ENCODE measurements at places on chromosomes 5 and 9. TPM values are rescaled to one million over a fixed set of nuclear protein-coding genes. Genes with fewer than 3 reads are reported as not detected.

DNA sequence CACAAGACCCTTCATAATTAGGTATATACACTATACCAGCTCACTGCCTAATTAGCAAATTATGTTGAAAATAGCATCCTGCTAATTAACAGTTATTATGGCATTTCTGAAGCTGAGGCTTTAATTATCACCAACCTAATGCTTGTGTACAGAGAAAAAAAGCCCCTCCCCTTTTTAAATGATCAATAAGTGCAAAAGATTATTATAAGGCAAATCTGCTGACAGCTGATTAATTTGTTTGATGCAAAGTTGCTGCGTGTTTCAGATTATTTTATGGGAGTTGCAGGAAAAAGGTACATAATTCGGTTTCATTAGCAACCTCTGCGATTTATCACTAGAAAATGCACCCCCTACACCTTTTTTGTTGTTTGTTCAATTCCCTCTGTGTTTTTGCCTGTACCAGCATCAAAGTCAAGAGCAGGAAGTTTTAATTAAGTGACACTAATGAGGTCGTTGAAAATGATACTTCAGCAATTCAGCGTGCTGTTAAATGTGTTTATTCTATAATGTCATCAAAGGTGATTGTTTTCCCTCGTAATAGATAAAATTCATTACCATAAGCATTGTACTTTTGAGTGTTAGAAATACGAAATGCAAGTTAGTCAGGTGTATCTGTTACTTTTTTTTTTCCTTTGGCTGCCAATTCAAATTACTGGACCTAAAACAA is 170.0 kb downstream of the EBF1 start:
- no peaks in the 10 kb centered on the region for H3K4me1 ChIP-seq
- DNase-seq: no peak
- no peaks in the 10 kb centered on the region for H3K36me3 ChIP-seq
- no peaks in the 10 kb centered on the region for H3K27me3 ChIP-seq
- H3K4me3 ChIP-seq: no peak overlapping the region

DNA sequence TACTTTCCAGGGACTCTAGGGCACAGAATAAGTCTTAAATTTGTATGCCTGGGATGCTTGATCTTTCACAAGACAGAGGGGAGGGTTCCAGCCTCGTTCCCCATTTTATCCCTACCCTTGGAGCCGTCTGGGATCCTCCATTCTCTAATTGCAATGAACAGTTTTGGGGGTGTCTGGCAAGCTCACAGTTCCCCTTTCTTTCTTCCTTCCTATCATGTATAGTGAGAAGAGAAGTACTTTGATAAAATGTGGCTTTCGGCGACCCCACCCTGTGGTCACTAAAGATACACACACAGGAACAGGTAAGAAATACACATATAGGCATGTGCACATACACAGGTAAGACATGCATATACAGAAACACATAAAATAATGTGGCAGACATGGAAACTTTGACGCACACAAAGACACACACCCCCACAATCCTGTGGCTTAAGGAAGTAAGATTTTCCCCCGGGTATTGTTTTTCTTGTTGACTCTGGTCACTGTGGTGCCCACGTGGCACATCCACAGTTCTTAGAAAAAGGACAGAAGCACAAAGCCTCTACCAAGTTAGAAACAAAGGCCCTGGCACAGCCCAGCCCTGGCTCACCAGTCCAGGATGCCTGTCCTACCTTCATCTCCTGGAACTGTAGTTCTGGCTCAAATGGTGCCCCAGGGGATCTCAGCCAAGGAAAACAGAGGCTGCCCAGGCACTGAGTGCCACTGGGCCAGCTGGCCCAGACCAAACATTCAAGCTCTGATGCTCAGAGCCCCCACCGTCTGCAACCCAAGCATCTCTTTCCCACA is 6.3 kb upstream of the SMU1 start:
- no peak overlapping the region for H3K27ac ChIP-seq
- H3K27me3 ChIP-seq: no peaks in the 10 kb centered on the region
- no peak for DNase-seq
- H3K4me3 ChIP-seq: no peak overlapping the region

DNA sequence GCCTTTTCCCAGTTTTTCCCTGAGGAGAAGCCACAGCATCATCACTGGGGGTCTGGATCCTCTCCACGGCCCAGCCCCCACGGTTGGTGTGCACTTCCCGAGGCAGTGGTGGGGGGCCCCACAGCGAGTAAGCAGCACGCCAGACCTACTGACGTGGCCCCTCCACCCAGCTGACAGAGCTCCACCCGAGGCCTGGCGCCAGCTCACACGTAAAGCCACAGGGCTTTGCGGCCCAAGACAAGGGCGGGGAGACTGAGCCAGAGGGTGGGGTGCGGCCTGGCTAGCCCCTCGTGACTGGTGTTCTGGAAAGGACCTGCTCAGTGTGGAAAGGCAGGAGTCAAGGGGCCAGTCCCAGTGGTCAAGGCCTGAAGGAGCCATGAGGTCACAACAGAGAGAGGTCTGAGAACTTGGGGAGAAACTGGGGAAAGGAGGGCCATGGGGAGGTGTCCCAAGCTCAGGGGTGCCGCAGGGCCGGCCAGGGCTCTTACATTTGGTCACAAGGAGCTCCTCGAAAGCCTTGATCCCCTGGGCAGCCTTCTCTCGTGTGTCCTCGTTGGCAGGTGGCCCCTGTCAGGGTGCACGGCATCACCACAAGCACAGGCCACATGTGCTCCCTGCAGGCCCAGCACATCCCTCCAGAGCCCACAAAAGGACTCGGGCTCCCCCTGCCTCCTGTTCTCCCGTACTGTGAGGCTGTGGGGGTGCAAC is 5.5 kb downstream of the SNAPC4 start:
- no peak overlapping the region for H3K4me3 ChIP-seq
- H3K4me1 ChIP-seq: peaks cover 16% of the 10 kb centered on the region
- no peak overlapping the region for H3K27ac ChIP-seq
- DNase-seq: no peak

DNA sequence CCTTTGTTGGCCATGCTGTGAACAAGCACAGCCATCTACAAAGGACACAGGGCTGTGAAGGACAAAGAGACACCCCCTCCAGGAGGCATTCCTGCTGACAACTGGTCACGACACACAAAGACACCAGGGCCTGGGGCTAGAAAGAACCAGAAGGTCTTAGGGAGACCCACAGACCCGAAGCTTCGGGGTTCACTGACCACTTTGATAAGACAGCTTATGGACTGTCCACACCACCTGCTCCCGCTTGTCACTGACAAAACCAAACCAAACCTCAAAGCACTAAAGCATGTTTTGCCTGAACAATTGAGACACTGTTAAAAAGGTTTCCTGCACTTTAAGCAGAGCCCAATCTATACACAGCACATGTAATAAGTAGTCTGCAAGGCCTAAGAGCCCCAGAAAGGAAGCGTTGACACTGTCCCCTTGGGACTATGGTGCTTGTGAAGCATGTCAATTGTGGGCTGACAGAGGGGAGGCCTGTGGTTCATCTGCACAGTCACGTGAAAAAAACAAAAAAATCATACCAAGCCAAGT is 185.0 kb downstream of the GAPVD1 start:
- no peaks in the 10 kb centered on the region for H3K4me1 ChIP-seq
- peaks cover 23% of the 10 kb centered on the region for H3K36me3 ChIP-seq
- no peak for DNase-seq
- no peak overlapping the region for H3K27ac ChIP-seq

GRCh38 chr5:134007581-134008265 is 2.9 kb upstream of the VDAC1 start:
- H3K36me3 ChIP-seq: no peaks in the 10 kb centered on the region

DNA sequence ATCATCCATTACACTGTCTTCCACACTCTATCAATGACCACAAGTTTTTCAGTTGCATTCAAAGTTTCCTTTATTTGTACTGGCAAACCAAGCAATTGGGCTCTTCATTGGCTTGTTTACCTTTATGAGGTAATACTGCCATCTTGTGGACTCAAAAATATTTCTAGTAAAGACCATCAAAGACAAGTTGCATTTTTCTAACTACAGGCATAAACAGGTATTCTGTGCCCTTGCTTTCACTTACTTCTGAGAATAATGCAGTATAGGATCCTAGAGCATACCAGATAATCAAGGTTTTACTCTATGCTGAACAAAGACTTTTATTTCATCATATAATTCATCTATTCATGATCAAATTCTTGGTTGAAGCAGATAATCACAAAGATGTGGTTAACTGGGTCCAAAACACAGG is 173.7 kb upstream of the POU5F2 start:
- no peak overlapping the region for H3K27ac ChIP-seq
- H3K4me3 ChIP-seq: no peak overlapping the region
- no peaks in the 10 kb centered on the region for H3K36me3 ChIP-seq
- no peaks in the 10 kb centered on the region for H3K4me1 ChIP-seq
- no peaks in the 10 kb centered on the region for H3K27me3 ChIP-seq

DNA sequence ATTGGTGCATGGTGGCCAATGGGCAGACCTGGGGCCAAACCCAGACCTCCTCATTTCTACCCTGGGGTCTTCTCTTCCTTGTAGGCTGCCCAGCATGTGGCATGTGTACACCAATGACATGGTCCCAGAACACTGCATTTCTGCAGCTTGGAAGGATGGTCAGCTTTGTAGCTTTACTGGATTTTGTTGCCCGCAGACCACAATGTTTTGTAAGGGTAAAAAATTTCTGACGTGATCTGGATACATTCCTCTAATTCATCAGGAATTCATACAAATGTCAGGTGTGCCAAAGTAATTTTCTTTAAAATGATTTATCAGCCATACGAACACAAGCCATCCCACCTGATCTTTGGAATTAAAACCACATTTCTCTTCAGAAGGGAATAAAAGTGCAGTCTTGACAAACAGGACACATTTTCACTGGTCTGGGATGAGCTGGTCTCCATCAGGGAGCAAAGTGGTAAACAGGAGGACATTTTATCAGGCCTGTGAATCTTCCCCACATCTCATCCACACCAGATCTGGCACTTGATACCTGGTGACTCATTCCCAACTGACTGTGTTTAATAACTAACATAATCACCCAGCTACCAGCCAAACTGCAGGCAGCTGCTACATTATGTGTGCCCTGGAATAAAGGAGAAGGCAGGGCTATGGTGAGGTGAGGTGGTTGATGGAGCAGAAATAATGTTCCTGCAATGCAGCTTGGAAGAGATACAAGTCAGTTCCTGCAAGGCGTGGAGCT is 103.9 kb downstream of the SPOCK1 start:
- H3K4me3 ChIP-seq: no peak overlapping the region
- no peaks in the 10 kb centered on the region for H3K4me1 ChIP-seq
- no peak overlapping the region for H3K27ac ChIP-seq
- DNase-seq: no peak
- no peaks in the 10 kb centered on the region for H3K36me3 ChIP-seq

- peaks cover 34% of the 10 kb centered on the region for H3K4me1 ChIP-seq
- H3K36me3 ChIP-seq: no peaks in the 10 kb centered on the region
- H3K27ac ChIP-seq: no peak overlapping the region
- DNase-seq: peak; percentile 62
- peaks cover 2% of the 10 kb centered on the region for H3K27me3 ChIP-seq
- H3K4me3 ChIP-seq: peak overlapping the region; percentile 67
Observed at GRCh38 chr9:114504341-114505186, 709 bp downstream of the WHRN start.

DNA sequence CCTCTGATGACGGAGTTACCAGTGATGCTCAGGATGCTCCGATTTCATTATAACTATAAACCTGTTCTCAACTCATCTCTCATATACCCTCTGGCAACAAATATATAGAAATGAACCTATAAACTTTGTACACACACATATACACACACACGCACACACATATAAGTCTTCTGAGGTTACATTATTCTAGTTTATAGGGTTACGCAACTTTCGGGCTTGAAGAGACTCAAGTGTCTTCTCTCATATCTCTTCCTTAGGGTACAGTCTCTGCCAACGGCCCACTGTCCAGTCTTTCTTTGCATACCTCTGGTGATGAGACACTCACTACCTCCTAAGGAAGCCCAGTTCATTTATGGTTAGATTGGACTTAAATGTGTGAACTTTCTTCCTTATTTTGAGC is 69.4 kb upstream of the TBC1D2 start:
- H3K27me3 ChIP-seq: no peaks in the 10 kb centered on the region
- DNase-seq: no peak
- H3K27ac ChIP-seq: no peak overlapping the region
- no peaks in the 10 kb centered on the region for H3K4me1 ChIP-seq
- no peak overlapping the region for H3K4me3 ChIP-seq
- no peaks in the 10 kb centered on the region for H3K36me3 ChIP-seq

- no peaks in the 10 kb centered on the region for H3K36me3 ChIP-seq
- no peaks in the 10 kb centered on the region for H3K27me3 ChIP-seq
- no peak for DNase-seq
- H3K4me1 ChIP-seq: no peaks in the 10 kb centered on the region
- no peak overlapping the region for H3K4me3 ChIP-seq
Observed at GRCh38 chr5:144002876-144003275, 167.6 kb downstream of the YIPF5 start.

DNA sequence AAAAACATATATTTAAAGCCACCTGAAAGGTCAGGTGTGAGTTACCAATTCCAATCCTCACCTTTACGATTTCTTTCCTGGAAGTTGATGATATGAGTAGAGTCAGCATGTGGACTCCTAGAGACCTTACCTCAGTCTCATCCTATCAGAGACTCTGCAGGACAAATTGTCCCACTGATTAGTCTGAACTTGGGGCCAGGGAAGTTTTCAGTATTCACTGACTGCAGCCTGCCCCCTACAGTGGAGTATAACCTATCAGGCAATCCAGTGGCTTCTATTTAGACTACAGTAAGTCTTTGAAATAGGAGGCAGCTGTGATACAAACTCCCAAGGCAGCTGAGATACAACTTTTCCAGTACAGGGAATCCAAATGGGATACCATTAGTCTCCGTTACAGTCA is 449.4 kb upstream of the CDH10 start:
- no peaks in the 10 kb centered on the region for H3K27me3 ChIP-seq
- no peak for DNase-seq
- H3K27ac ChIP-seq: no peak overlapping the region

GRCh38 chr5:1445313-1445688 is at the start of gene SLC6A3:
SLC6A3 (minus strand) TSS chr5:1445440; CDS start chr5:1443197, 2,243 bp downstream.
- no peak within 1 kb of the TSS for H3K4me3 ChIP-seq
- H3K27ac ChIP-seq: no peak within 1 kb of the TSS
- no peak for DNase-seq
- H3K4me1 ChIP-seq: peaks cover 17% of the 10 kb centered on the region
- H3K27me3 ChIP-seq: peaks cover 56% of the 10 kb centered on the region

PRLR gene
- total RNA-seq: 0.03 TPM

GABRG2 gene
- not detected for total RNA-seq

IFNA13 gene
- total RNA-seq: not detected

GPR150 gene
- total RNA-seq: 0.75 TPM

WDR38 gene
- total RNA-seq: not detected

FGF1 gene
- not detected for total RNA-seq

SPINK6 gene
- total RNA-seq: not detected

EGFLAM gene
- not detected for total RNA-seq

GHR gene
- not detected for total RNA-seq
